HT1080 (cell line): ENCODE measurements at places on chromosomes 12 and 14.

- peak; percentile 99 for DNase-seq
Measured at GRCh38 chr12:50786498-50787231, 22.8 kb downstream of the ATF1 start.

GRCh38 chr12:113297621-113298471, 37.1 kb downstream of the SLC8B1 start:
- no peak for DNase-seq

GRCh38 chr12:122870867-122871664, 24.9 kb downstream of the VPS37B start:
- no peak for DNase-seq

DNA sequence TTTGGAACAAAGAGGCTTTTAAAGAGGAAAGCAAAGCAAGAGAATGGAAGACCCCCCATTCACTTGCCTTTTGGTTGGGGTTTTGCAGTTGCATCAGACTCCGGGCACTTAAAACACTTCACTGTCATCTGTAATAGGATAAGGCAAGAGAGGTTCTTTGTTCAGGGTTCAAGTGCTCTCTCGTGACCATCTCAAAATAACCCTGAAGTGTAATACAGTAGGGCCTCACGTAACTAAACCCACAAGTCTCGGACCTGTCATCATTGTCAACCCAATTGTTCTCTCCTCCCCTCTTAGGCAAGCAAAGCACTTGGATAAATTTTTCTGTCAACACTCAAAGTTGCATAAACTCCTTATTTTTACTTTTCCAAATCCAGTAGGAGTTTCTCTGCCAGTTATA, 26.9 kb upstream of the MYBPC1 start:
- DNase-seq, result no peak

- DNase-seq, result peak; percentile 48
Measured at GRCh38 chr14:32230181-32230580, 27.1 kb upstream of the RNU6-8 start.

GRCh38 chr12:64077922-64078321, 144.2 kb downstream of the KICS2 start:
- peak; percentile 28 for DNase-seq

DNA sequence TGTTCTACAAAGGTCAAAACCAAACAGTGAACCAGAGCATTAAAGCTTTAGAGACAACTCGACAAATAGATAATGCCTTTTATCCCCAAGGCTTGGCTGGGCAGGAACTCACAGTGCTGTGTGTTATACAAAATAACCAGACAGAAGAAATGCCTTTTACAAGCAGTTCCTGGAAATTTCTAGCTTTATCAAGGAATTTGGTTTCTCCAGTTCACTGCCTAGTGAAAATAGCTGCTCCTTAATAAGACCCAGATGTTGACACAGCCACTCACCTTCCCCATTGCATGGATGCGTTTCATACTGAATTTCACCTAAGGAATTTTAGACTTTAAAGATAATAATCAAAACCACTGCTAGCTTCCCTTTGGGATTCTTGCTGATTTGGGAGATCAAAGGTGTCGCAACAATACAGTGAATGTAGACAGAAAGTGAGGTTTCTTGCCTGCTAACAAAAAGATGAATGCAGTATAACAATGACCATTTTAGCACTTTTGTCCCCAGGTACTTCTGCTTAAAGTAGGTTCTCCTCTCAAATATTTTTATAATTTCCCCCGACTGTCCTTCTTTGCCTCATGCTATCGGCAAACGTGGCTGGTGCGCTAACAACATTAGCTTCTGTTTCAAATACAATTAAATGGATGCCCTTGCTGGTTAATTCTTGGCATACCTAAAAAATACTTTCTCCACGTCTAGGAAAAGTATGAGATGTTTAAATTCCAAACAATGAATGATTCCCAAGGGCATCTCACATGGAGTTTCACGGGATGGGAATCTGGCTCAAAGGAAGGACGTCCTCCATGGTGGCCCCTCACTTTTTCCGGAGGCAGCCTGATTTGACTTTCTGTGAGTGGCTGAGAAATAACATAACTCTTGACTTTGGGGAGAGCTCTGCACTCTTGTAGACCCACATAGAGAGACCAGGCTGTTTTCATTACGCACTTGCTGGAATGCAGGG, 162.4 kb downstream of the C12orf75 start:
- no peak for DNase-seq

DNA sequence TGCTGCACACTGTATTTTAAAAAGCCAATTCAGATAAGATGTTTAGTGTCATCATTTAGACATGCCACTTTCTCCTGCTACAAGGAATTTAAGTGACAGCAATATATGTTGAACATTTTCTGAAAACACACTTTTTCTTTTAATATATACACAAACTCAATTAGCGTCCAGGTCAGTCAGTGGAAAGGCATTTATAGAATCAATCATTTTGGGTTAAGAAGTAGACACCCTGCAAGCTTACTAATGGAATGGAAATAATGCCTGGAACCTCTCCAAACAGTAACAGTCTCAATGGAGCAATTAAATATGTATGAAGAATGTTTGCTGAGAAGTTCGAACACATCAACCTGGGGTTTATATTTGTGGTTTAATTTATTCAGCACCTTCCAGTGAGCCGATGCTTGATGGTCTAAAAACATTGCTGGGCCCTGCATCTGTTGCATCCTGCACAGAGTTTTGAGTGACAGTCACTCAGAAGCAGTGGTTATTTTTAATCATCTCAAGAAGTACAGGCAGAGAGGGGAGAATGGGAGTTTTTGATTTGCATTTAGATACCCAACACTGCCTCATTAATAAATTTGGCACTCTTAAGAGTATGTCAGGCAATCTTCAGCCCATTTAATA, 410.7 kb downstream of the TMEM117 start:
- no peak for DNase-seq

GRCh38 chr12:12358528-12358927, 1.6 kb downstream of the BORCS5 start:
- DNase-seq, result no peak

DNA sequence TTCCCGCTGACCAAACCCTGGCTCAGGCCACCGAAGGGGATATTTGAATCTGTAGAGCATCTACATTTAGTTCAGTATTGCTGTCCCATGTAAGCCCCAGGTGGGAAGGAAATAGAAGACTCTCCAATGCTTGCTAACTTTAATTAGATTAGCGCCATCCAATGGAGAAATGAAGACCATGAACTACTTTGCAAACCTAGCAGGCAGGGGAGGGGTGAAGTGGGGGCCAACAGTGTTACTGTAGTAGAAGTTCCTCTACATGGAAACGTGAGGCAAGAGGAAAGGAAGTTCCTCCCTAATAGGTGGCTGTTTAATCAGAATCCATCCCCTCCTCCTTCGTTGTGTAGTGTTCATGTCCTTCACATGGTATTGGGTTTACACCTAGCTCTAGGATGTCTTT, 9.3 kb upstream of the DENND5B start:
- no peak for DNase-seq

DNA sequence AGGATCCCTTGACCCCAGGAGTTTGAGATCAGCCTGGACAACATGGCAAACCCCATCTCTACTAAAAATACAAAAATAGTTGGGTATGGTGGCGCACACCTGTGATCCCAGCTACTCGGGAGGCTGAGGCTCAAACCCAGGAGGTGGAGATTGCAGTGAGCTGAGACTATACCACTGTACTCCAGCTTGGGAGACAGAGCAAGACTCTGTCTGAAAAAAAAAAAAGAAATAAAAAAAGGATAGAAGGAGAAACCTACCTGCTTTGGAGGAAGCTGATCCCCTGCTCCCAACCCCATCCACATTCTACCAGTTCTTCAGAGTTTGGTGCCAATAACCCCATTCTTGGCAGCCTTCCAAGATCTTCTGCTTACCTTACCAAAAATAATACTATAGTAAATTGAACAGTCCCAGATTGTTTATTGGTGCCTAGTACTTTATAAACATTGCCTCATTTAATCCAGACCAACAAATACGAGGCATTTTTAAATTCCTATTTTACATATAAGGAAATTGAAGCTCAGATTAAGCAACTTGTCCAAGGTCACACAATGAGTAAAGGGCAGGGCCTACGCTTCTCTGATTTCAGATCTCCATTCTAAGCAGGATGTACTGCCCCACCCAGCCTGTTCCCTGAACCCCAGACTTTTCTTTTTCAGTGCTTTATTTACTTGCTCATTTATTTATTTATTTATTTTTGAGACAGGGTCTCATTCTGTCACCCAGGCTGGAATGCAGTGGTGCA, 33.2 kb upstream of the FAM222A start:
- DNase-seq, result no peak

DNA sequence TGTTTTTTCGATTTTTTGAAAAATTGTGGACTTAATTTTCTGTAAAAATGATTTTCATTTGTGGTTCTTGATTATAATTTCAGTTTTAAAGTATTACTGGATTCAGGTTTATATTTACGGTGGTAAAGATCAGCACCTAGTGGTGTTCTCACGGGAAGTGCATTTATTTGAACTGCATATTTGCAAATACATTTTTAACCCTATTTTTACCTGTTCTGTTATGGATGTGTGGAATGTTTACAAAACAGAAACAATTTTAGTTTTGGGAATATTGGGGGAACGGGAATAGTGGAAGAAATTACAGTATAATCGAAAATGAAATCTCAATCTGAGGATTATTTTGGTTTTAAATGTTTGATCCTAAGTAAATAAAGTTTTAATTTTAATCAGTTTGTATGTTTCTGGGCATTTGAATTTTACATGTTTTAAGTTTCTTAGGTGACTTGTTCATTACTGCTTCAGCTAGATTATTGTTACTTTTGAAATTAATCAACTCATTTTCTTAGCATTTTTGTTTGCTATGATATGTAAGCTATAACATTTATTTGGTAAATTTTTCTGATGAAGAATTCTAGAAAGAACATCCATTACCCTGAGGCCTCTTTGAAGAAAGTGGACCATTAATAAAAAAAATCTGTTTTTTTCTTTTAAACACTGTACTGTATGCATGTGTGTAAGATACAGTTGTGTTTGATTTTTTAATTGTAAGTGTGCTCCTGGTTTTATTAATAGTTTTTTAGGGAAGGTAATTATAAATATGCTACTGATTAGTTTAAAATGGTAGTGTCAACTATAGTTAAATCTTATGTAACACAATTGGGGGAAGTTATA, 942 bp downstream of the ATF7IP start:
- no peak for DNase-seq

- DNase-seq, result no peak
Measured at GRCh38 chr14:93085911-93086310, 29.8 kb downstream of the ITPK1 start.

DNA sequence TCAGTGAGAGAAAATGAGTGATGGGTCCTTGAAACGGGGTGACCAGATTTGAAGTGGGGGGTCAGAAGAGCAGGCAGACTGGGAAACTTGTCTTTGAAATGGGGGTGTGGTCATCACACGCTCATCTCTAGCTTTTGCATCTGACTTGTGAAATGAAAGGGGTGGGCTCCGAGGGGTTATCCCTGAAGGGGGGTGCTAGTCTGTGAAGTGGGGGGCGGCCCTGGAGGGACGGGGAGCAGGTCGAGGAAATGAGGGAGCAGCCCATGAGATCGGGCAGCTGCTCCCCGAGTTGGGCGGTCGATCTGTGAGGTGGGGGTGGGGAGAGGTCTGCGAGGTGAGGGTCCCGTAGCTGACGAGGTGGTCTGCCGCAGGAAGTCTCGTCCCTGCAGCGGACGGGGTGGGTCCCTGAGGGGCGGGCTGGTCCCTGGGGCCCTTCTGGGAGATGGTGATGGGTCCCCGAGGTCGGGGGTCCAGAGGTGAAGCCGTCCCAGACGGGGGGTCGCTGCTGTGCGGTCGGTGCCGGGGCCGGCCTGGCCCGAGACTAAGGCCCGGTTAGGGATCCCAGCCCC, 542 bp downstream of the PXN start:
- no peak for DNase-seq

GRCh38 chr14:24965934-24966578, 83.9 kb downstream of the STXBP6 start:
- peak; percentile 87 for DNase-seq

DNA sequence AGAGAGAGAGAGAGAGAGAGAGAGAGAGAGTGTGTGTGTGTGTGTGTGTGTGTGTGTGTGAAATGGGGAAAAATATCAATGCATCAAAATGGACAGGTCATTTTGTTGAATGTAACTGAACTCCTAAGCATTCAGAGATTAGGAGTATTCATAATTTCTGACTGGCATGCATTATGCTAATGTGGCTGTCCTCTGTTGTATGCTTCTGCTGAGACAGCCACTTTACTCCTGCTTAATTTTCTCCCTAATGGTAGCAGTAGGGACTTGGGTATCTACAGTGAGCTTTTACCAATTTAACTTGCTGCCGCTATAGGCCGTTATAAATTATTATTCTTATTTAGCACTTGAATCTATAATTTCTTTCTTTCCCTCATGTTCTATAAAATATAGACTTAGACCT, 924.8 kb downstream of the NRXN3 start:
- DNase-seq, result no peak
